ENCODE measurements at places on chromosomes 3 and 15.
A peak's percentile ranks its signal among the peaks of the same experiment; 100 is the strongest.

GRCh38 chr15:73839699-73840377 is 33.5 kb upstream of the TBC1D21 start:
- DNase-seq = no peak

- DNase-seq = no peak
Measured at GRCh38 chr3:8371085-8371551, 130.5 kb upstream of the LMCD1 start.

- no peak for DNase-seq
Measured at GRCh38 chr3:21592828-21593227, 158.2 kb downstream of the ZNF385D start.

DNA sequence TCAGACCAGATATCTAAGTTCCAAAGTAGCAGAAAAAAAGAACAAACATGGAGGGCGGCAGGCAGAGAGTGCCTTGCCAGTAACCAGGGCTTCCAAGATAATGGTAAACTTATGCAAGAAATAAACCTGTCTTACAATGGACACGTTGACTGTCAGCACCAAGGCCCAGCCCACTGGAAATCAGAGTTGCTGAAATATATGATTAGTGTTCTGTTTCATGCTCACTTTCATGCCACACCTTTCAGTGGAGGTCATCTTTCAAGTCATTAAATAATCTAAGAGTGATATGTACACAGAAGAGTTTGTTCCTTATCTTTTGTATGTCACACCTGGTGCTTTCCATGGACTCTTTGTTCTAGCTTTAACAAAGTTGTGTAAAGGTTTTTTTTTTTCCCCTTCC is 358.1 kb downstream of the MECOM start:
- no peak for DNase-seq

- no peak for DNase-seq
Measured at GRCh38 chr15:96774216-96774615, 443.7 kb downstream of the NR2F2 start.

DNA sequence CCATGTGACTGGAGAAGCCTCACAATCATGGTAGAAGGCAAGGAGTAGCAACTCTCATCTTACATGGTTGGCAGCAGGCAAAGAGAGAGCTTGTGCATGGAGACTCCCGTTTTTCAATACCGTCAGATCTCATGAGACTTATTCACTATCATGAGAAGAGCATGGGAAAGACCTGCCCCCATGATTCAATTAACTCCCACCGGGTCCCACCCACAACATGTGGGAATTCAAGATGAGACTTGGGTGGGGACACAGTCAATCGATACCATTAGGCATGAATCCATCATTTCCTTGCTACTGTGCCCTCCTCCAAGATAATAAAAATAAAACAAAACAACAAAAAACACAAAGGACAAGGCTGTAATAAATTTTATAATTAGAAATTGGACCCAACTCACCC is 384.7 kb upstream of the MEIS2 start:
- DNase-seq = no peak

DNA sequence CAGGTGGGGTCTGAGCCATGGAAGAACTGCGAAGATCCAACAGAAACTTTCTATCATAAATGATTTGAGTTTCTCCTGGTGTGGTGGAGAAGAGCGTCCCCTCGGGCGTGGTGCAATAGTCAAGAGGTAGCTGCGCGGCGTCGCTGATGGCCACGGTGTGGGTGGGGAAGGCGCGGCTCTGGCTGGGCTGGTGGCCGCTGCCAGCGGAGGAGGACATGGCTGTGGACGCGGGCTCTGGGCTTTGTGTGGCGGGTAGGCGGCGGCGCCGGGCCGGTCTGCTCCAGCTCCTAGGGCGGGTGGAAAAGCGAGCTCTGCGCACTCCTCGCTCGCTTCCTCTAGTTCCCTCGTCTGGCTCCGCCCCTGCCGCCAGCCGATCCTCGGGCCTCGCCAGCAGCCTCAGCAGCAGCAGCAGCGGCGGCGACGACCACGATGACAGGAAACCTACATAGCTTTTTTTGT is 5.9 kb downstream of the STARD9 start:
- peak; percentile 74 for DNase-seq

DNA sequence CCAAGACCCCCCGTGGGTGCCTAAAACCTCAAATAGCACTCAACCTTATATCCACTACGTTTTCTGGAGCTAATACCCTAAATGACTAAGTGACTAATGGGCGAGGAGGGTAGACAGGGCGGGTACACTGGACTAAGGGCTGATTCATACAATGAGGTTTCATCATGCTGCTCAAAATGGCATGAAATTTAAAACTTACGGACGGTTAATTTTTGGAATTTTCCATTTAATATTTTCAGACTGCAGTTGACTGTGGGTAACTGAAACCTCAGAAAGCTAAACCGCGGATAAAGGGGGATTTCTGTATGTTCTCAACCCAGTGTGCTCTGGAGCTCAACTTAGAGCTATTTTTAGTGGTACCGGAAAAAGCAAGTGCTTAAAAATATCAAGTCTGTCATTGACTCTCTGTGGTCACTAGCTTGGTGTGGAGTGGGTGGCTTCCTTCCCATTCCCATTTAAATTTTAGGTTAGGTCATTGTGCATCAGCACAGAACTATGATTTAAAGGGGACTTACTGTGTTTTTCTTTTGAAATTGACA is 72.9 kb downstream of the LRRC28 start:
- DNase-seq = no peak

DNA sequence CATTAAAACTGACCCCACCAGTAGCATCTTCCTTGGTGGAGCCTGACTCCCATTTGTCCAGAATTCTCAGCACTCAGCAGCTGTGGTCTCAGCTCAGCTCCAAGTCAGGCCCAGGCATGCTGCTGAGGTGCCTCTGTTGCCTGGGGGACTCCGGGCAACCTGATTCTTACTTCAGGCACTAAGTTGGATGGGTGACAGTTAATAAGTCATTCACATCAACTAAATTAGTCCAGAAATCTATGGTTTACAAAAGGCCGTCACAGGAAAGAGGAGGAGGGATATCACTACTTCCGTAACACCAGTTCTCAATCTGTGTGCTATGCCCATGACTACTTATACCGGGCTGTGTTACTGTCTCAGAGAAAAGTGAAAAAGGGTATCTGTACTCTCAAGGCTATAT is 310.2 kb downstream of the SATB1 start:
- DNase-seq = no peak

DNA sequence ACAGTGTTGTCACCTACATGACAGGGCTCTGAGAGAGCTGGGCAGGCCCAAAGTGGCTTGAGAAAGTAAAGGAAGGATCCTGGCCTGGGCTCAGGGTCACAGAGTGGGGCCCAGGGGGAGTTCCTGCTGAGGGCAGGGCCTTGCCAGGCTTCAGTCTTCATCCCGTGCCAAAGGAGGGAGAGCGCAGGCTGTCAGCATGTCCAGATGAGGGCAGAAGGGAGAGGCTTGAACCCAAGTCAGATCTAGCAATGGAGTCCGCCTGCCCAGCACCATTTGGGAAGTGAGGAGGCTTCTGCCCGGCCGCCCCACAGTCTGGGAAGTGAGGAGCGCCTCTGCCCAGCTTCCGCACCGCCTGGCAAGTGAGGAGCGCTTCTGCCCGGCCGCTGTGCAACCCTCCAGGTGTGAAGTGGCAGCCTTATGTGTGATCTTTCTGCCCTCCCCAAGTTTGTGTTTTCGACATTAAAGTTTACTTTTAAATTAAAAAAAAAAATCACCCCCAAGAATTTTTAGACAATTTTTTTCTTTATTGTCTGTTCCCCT is 303.6 kb upstream of the PROK2 start:
- DNase-seq = no peak

DNA sequence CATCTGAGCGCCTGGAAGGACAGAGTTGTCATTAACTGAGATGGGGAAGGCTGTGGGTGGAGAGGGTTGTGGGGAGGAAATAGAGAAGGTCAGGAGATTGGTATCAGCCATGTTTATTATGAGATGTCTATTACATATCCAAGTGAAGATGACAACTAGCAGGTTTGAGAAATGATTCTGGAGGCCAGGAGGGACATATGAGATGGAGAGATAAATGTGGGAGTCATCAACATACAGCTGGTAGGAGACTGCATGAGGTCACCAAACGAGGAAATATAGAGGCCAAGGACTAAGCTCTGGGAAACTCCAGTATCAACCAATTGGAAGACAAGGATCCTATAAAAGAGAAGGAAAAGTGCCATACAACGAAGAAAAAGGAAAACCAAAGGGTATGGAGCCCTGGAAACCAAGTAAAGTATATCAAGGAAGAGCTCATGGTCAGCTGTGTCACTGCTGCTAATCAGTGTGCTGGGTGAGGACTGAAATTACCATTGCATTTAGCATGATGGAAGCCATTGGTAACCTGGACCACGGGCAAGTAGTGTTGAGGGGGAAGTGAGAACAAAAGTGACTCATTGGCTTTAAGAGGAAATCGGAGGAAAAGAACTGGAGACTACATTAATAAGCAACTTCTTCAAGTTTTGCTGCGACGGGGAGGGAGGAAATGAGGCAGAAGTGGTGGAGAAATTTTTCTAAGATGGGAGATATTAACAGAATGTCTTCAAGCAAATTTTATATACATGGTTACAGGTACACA is 14.0 kb upstream of the UACA start:
- DNase-seq = no peak

- no peak for DNase-seq
Measured at GRCh38 chr3:23051240-23052140, 151.6 kb upstream of the UBE2E2 start.

DNA sequence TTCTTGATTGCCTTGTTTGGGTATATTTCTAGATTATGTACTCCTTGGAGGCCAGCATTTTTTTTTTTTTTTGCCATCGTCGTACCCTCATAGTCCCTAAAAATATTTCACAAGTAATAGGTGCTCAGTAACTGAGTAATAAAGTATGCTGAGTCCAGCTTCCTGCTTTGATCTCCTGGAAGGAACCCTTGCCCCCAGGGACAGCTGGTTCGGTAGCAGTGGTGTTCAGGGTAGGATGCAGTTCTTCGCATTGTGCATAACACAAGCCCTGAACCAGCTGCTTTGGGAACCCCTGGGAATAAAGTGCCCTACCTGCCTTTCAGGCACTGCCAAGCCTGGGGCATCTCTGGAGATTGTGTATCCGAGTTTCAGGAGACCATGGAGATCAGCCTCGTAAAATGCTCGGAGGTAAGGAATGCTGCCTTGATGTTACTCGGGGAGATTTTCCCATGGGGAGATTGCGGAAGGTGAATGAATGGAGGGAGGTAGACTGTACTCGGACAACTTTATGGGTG is 7.6 kb downstream of the MYZAP start:
- no peak for DNase-seq

- DNase-seq = no peak
Measured at GRCh38 chr3:67662733-67663132, 8.3 kb upstream of the SUCLG2 start.

DNA sequence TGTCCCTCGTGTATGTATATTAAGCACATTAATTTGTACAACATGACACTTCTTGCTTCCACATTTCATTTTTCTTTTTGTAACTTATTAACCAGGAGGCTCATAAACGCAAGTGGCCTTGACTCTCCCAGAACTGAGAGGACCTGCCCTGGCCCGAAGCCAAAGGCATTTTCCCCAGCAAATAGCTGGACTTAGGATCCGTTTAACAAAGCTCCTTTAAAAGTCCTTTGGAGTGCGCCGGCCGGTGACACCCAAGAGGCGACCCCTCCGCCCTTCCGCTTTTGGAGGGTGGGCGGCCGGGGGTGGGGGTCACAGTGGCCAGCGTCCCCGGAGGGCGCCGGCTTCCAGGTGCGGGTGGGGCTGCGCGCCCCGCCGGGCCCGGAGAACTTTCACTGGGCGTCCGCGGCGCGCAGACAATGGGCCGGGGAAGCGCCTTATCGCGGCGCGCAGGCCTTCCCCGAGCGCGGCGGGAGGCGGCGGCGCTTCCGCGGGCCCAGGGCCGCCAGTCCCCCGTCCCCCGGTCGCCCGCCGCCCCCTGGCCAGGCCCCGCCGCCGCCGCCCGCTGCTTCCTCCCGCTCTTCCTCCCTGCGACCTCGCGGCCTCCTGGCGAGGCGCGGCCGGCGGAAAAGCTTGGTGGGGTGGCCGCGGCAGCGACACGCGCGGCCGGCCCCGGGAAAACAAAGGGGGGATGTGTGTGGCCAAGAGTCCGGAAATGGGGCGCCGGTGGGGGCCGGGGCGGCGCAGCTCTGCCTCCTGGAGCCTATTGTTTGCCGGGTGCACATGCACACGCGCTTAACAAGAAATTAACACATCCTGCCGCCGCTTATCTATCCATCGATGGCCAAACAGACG is 613.4 kb downstream of the MCTP2 start:
- DNase-seq = no peak

GRCh38 chr15:96538491-96538890 is 208.0 kb downstream of the NR2F2 start:
- DNase-seq = no peak

- DNase-seq = no peak
Measured at GRCh38 chr3:152076148-152076547, 192.6 kb upstream of the MBNL1 start.
